ENCODE measurements at places on chromosomes 2 and 18.

GRCh38 chr2:42298996-42299754, 61.8 kb downstream of the COX7A2L start:
- no peak for DNase-seq

DNA sequence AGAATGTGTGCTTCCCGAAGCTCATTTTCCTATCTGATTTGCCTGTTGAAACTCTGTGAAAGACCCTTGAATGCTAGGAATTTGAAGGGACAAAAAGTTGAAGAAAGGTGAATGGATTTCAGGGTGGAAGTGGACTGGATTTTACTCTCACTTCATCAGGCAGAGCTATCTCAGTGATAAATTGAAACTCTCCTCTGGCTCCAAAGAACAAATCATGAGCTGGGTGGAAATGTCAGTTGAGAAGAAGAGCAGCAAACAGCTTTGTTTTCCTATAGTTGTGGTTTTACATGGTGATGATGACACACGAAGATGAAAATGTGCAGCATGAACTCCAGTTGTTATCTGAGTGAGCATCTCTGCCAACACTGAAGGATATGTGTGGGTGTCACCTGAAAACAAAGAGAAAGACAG, 34.4 kb downstream of the CD28 start:
- DNase-seq: no peak

- no peak for DNase-seq
These were observed 42.0 kb downstream of the RTP5 start for GRCh38 chr2:241911551-241911950.

DNA sequence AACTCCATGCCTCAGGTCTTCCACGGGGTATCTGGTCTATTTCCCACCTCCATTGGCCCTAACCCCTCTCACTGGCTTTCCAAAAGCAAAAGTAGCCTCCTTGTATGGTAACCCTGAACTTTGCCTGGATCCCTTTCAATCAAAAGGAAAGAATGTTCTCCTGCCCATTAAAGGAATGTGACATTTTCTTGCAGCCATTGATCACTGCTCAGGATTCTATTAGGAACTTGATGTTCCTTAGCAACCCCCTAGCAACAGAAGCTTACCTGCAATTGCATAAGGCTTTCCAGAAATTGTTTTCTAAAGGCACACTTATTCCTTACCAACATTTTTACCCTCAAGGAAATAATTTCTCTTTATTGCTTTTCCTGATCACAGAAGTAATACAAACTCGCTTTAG, 91.4 kb upstream of the AGAP1 start:
- no peak for DNase-seq

GRCh38 chr18:74519320-74520095, 14.8 kb upstream of the CNDP1 start:
- DNase-seq: no peak

DNA sequence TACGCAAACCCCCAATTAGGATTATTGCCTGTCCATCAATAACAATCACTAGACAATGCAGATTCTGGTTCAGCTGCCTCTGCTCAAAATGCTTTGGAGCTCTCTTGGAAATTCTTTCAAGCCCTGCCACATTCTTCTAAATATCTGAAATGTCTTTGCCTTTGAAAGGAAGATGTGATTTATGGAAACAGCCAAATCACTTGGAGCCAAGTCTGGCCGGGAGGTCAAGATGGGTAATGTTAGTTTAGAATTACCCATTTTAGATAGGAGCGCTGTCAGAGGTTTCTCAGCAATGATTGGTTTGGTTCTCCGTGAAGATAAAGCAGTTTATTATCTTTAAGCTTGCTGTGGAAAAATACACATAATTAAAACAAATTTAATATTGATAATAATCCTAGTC, 306.7 kb downstream of the SETBP1 start:
- no peak for DNase-seq

GRCh38 chr2:28647682-28648081, 103.9 kb upstream of the PPP1CB start:
- DNase-seq: no peak

GRCh38 chr2:175167076-175167791, 769 bp downstream of the ATF2 start:
- DNase-seq: peak; percentile 56

Data from ovary (tissue), 10 donors.